ENCODE measurements at places on chromosomes 13 and 19. TPM values are rescaled to one million over a fixed set of nuclear protein-coding genes. Genes with fewer than 3 reads are reported as not detected.

DNA sequence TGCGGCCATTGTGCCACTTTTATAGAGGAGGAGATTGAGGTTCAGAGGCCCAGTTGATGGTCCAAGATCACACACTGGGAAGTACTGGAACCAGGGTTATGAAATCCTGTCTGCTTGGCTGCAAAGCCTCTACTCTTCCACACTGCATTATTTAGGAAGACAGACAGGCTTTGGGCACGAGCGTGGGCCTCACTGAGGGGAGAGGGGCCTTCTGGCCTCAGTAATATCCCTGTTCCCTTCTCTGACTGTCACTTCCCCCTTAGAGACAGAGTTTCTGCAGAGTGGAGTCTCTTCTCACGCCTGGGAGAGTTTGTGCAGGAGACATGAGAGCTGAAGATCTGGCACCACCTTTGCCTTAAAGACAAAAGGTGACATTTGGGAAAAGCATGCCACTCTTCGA, 49.0 kb upstream of the PNMA8B start:
- DNase-seq: no peak

DNA sequence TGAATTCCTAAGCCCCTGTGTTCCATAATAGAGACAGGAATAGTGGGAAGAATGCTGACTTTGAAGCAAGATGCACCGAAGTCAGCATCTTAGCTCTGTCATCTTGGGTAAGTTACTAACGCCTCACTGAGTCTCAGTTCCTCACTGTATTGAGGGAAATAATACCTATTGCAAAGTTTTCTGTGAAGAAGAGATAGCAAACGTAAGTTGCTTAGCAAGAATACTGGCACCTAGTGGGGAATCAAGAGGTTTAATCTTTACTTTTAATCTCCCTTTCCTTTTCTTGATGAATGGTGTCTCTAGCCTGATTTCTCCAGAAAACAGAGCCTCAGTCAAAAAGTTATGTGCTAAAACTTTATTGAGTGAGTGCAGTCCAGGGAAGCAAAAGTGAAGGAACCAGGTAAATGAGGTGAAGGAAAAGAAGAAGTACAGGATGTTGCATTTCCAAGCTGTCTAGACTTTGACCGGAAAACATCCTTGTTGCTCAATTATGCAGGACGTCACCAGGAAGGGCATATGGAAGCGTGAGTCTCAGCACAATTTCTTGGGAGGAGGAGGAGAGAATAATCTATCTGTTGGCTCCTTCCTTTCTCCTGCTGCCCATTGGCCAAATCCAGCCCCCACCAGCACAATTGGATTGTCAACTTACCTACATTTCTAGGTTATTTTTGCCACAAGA, 210.0 kb downstream of the B3GLCT start:
- no peak for DNase-seq

DNA sequence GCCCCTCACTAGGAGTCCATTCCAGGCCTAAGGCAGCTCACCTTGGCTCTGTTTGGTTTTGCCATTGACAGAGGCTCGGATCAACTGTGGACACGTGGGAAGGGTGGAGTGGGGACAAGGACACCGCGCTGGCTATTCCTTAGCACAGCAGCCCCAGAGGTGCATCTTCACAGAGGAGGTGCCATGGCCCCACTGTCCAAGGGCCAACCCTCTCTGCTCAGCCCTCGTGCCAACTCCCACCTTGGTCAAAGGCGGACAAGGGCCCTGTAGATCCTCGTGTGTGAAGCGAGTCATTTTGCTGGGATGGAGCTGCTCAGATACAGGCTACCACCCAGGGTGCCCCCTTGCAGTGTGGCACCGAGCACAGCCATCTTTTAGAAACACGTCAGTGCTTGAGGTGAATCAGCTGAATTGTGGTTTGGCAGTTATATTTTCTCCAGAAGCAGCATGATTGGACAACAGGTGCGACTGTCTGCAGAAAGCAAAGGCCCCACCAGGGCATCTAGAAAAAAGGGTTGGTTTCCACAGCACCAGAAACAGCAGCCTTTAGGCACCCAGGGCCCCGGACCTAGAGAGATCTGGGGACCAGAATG, 192.1 kb upstream of the GPR12 start:
- DNase-seq: no peak

DNA sequence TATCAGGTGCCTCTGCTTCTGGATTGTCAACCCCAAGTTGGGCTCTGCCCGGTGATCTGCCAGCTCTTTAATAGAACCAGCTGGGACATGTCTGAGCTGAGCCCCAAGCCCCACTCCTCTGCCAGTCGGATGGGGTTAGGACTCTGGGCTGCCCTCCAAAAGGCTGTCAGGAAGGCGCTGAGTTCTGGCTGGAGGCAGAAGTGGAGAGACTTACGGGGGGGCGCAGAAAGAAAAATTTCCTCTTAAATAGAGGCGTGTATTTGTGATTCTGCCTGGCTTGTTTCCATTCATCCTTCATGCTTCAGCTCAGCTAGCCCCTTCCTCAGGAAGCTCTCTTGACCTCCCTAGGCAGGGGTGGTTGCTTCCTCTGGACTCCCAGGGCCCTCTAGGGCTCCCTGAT, 985 bp upstream of the KCNK6 start:
- no peak for DNase-seq

GRCh38 chr19:18156841-18157464, 4.0 kb downstream of the PIK3R2 start:
- DNase-seq: peak; percentile 78

DNA sequence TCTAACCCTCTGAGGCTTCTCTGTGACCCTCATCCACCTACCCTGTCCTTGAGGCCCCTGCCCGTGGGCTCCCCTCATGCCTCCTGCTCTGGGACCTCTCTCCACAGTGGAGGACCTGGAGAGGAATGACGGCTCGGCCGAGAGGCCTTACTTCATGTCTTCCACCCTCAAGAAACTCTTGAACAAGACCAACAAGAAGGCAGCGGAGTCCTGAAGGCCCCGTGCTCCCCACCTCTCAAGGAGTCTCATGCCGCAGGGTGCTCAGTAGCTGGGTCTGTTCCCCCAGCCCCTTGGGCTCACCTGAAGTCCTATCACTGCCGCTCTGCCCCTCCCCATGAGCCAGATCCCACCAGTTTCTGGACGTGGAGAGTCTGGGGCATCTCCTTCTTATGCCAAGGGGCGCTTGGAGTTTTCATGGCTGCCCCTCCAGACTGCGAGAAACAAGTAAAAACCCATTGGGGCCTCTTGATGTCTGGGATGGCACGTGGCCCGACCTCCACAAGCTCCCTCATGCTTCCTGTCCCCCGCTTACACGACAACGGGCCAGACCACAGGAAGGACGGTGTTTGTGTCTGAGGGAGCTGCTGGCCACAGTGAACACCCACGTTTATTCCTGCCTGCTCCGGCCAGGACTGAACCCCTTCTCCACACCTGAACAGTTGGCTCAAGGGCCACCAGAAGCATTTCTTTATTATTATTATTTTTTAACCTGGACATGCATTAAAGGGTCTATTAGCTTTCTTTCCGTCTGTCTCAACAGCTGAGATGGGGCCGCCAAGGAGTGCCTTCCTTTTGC, 10.8 kb upstream of the ILF3 start:
- no peak for DNase-seq

GRCh38 chr19:4066682-4067395, at the start of gene ZBTB7A:
ZBTB7A (minus strand) TSS chr19:4066899; CDS start chr19:4055232, 11,667 bp downstream.
- peak; percentile 55 for DNase-seq

DNA sequence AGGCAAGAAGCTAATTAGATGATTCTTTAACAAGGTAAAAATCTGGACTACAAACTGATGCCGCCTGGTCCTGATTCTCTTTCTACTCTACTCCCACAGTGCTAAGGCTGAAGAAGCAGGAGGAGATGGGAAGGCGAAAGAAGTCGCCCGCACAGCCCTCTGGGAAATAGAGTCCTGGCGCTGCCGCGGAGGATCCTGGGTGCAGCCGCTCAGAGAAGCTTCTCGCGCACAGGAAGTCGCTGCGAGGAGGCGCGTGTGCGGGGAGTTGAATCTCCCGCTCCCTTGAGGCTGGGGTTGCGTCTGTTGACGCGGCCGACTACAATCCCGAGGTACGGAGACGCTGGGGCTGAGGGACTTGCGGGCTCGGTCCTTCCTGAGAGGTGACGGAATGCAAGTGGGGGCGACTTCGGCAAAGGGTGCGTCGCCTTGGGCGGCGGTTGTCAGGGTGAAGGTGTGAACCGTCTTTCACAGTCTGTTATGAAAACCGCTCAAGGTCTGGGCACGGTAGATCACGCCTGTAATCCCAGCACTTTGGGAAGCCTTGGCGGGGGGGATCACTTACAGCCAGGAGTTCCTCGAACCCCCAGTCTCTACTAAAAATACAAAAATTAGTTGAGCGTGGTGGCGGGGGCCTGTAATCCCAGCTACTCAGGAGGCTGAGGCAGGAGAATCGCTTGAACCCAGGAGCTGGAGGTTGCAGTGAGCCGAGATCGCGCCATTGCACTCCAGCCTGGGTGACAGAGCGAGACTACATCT, at the start of gene ZNF473:
TSS of gene ZNF473 (plus strand) at position 212 of the 756 bp plus-strand sequence. CDS start 5,078 bp downstream, outside the sequence.
- DNase-seq: no peak

LRG1 gene
- total RNA-seq: 3.9 TPM

NCLN gene
- 10.5 TPM for total RNA-seq
